ENCODE measurements at places on chromosomes 12 and 14. TPM values are rescaled to one million over a fixed set of nuclear protein-coding genes. Genes with fewer than 3 reads are reported as not detected.

Gene MIP
- not detected for total RNA-seq

Gene RIMKLB
- 25.0 TPM for total RNA-seq

Gene ADAM20
- 0.68 TPM for total RNA-seq

Gene PTGDR
- total RNA-seq: 0.12 TPM

Gene PEX5
- total RNA-seq: 22.3 TPM

Gene RFLNA
- 6.8 TPM for total RNA-seq

Gene EPYC
- total RNA-seq: not detected

Gene NUAK1
- 75.3 TPM for total RNA-seq

Gene ABHD12B
- not detected for total RNA-seq

Gene NOVA1
- 2.2 TPM for total RNA-seq

Gene KRT78
- not detected for total RNA-seq

Gene LALBA
- not detected for total RNA-seq

Gene CCT2
- total RNA-seq: 113 TPM
